Activated T-cell treated with anti-CD3 and anti-CD28 coated beads, Interleukin-2, amount 50 U/mL, for 72 hours (primary cell): ENCODE measurements at places on chromosomes 3 and 15. TPM values are rescaled to one million over a fixed set of nuclear protein-coding genes. Genes with fewer than 3 reads are reported as not detected.

LARP6 gene
- not detected for total RNA-seq

CTXND1 gene
- not detected for total RNA-seq

ZNF710 gene
- 26.6 TPM for total RNA-seq

FBXW12 gene
- not detected for total RNA-seq

TRIM42 gene
- not detected for total RNA-seq

TEX9 gene
- 1.2 TPM for total RNA-seq

NMNAT3 gene
- total RNA-seq, result 6.4 TPM

TMCO5A gene
- total RNA-seq, result not detected

CIDEC gene
- 0.65 TPM for total RNA-seq

ARL14 gene
- total RNA-seq, result not detected

CYP1A2 gene
- total RNA-seq, result not detected

ADCY5 gene
- not detected for total RNA-seq

RAD54L2 gene
- total RNA-seq, result 41.7 TPM

SLC22A14 gene
- 0.21 TPM for total RNA-seq

STXBP5L gene
- not detected for total RNA-seq

DNA sequence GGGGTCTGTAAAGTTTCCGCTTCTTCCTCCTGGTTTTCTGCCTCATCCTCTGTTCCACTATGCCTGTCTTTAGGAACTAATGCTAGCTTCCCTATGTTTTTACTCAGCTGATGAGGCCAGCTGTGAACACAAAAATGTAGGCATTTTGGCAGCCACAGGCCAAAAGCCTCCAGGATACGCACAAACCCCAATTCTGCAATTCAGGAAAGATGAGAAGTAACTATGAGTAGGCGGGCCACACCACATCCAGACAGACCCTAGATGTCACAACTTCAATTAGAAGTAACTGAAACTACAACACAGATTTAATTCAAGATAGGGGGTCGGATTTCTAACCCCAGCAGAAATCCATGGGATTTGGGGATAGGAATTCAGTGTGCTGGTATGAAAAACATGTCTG, 11.9 kb downstream of the CA12 start:
- peaks cover 6% of the 10 kb centered on the region for H3K27me3 ChIP-seq
- H3K4me1 ChIP-seq, result peaks cover 41% of the 10 kb centered on the region
- H3K27ac ChIP-seq, result no peak overlapping the region
- no peak for DNase-seq
- no peak overlapping the region for H3K4me3 ChIP-seq

DNA sequence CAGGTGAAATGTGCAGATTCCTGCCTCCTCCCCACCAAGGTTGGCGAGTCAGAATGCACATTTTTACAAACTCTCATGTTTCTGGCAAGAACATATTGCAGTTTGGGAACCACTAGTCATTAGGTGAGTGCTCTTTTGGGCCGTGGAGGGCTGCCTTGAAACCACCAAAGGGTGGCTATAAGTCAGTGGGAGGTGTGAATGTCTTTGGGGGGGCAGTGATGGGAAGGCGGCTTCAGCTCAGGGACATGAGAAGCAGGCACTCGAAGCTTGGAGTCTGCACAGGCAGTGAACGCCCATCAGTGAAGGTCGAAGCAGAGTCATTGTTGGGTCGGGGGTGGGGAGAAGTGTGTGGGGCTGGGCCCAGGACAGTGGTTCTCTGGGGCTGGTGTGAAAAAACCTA, 1.1 kb downstream of the NOX5 start:
- no peak overlapping the region for H3K4me3 ChIP-seq
- no peaks in the 10 kb centered on the region for H3K4me1 ChIP-seq
- H3K27me3 ChIP-seq, result peaks cover 20% of the 10 kb centered on the region
- H3K36me3 ChIP-seq, result no peaks in the 10 kb centered on the region

DNA sequence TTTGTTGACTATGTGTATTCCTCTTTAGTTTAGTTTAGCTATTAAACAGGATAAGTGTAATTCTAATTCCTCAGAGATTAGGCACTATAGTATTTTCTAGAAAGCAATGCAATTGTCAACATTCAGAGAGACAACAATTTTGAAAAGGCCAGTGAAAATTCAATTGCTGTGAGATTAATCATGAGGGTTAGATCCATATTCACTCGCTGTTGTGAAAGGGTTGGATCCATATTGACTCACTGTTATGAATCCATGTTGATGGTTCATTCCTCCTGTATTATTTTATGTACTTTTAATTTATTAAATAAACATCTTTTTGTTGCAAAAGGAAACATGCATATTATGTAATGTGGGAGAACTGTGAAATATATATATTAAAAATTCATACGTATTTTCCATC, 641 bp downstream of the TRAT1 start:
- peak overlapping the region; percentile 70 for H3K27ac ChIP-seq
- DNase-seq, result no peak
- peaks cover 2% of the 10 kb centered on the region for H3K36me3 ChIP-seq
- H3K4me3 ChIP-seq, result peak overlapping the region; percentile 86

DNA sequence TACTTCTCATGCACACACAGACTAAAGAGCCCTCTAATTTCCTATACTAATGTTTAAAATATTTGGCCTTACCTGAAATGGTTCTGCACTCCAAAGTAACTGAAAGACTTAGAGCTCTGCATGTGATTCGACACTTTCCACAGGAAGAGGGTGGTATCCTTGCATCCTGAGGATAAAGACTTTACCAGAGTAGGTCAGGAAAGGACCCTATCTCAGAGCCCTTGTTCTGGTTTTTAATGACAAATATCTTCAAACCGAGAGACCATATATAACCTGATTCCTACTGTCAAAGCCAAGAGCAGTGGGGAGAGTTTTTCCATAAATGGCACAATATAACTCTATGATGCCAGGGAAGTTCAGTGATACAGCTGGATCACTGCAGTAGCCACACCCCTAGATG, at the start of gene GP5:
Gene GP5 (minus strand): TSS at position 101 of the 400 bp plus-strand sequence. CDS start 984 bp downstream, outside the sequence.
- no peak for DNase-seq
- peak within 1 kb of the TSS; percentile 87 for H3K4me3 ChIP-seq
- H3K27me3 ChIP-seq, result peaks cover 16% of the 10 kb centered on the region
- H3K4me1 ChIP-seq, result peaks cover 45% of the 10 kb centered on the region
- H3K36me3 ChIP-seq, result no peaks in the 10 kb centered on the region
- peak within 1 kb of the TSS; percentile 4 for H3K27ac ChIP-seq

DNA sequence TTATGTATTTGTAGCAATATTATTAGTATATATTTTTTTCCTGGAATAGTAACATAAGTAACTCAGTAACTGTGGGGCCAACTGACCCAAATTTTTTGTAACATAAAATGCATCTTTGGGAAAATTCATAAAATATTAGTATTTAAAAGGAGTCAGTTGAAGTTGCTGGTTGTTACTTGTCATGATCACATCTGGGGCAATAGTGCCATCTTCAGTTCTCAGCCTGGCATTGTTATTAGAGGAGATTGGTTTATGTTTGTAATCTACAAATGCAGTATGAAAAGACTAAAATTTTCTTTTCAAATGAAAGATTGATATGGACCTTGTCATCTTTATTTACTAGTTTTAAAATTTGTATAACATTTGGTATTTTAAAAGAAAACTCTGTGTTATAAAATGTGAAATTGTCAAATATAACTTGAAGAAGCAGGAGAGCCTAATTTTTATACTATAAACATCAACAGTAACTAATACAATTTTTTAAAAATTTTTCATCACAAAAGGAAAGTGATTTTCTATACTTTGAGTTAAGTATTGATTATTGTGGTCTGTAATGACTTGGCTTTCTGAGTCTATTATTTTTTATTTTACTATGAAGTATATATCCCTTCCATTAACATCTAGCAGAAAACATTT, 38.8 kb upstream of the MLF1 start:
- H3K27me3 ChIP-seq, result no peaks in the 10 kb centered on the region
- no peaks in the 10 kb centered on the region for H3K36me3 ChIP-seq
- peak; percentile 4 for DNase-seq
- no peak overlapping the region for H3K4me3 ChIP-seq
- H3K4me1 ChIP-seq, result no peaks in the 10 kb centered on the region

- H3K4me3 ChIP-seq, result no peak overlapping the region
- H3K36me3 ChIP-seq, result no peaks in the 10 kb centered on the region
- no peak overlapping the region for H3K27ac ChIP-seq
- DNase-seq, result no peak
Observed at GRCh38 chr3:57003676-57004075, 56.8 kb upstream of the SPATA12 start.

DNA sequence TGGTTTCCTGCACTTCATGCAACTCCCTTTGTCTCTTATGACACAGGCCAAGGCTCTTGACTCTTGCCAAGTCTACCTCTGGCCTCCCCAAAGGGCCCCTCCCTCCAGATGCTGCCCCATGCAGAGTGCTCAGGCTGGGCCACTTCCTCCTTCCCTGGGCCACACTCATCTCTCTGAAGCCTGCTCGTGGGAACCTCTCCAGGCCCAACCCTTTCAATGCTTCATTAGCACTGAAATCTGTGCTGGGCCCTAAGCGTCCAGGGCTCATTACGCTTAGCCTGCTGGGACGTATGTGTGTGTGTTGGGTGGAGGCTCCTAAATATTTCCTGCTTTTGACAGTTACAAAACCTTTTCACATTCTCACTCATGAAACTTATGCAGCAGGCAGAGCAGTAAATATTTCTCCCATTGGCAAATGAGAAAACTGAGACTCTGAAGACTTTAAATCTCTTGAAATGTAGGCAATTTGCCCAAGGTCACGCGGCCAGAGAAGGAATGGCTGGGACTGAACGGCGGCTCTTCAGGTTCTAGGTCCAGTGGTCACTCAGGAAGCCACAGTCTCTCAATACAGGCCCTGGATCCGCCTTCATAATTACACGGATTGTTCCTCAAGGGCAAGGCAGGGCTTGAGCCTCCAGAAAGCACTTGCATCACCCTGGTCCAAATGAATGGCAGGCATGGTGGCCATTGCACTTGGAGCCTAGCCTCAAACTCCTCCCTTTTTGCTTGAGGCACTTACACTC, 241.7 kb upstream of the HES1 start:
- DNase-seq, result no peak
- no peaks in the 10 kb centered on the region for H3K36me3 ChIP-seq
- no peaks in the 10 kb centered on the region for H3K4me1 ChIP-seq
- no peak overlapping the region for H3K4me3 ChIP-seq
- H3K27me3 ChIP-seq, result peaks cover 8% of the 10 kb centered on the region

DNA sequence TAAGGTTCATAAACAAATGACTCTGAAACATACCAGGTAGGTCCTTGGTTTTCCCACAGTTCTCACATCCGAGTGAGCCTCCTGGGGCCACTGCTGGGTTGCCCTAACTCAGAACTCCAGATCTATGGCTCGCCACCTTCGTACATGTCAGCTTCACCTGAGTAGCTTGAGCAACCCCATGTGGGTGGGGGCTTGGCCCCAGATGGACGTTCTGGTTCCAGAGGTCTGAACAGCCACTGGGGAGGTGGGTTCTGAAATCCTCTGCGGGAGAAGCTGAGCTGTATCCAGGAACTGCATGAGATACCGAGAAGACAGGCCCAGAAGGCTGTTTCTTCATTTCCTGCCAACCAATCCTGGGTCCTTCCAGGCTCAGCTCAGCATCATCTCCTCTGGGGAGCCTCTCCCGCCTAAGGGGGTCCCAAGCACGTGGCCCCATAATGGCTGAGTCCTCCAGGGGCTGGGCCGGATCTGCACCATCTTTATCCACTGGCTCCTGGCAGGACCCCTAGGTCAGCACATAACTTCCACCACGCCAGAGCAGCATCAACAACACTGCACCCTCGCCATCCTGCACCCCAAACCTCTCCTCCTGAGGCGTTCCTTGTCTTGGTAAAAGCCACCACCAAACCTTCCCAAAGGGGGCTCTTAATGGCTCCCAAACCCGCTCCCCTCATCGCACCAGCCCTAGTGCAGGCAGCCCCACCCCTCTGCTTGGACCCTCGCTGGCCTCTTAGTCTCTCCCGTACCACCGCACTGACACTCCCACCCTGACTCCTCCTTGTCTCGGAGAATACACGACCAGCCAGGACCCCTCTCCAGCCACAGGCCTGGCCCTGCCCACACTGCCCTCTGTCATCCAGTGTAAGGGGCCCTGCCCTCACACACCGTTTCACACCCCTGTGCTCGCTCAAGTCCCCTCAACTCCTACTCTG, 39.8 kb downstream of the PCSK6 start:
- DNase-seq, result no peak
- H3K27ac ChIP-seq, result no peak overlapping the region
- H3K36me3 ChIP-seq, result no peaks in the 10 kb centered on the region

GRCh38 chr3:294096-294495, 97.5 kb downstream of the CHL1 start:
- H3K27ac ChIP-seq, result no peak overlapping the region
- DNase-seq, result no peak
- H3K36me3 ChIP-seq, result no peaks in the 10 kb centered on the region
- no peaks in the 10 kb centered on the region for H3K27me3 ChIP-seq
- no peak overlapping the region for H3K4me3 ChIP-seq
- no peaks in the 10 kb centered on the region for H3K4me1 ChIP-seq

- DNase-seq, result no peak
- no peak overlapping the region for H3K27ac ChIP-seq
- no peak overlapping the region for H3K4me3 ChIP-seq
- H3K36me3 ChIP-seq, result no peaks in the 10 kb centered on the region
- H3K4me1 ChIP-seq, result no peaks in the 10 kb centered on the region
- no peaks in the 10 kb centered on the region for H3K27me3 ChIP-seq
Observed at GRCh38 chr15:52414936-52415335, 113.7 kb downstream of the MYO5A start.

DNA sequence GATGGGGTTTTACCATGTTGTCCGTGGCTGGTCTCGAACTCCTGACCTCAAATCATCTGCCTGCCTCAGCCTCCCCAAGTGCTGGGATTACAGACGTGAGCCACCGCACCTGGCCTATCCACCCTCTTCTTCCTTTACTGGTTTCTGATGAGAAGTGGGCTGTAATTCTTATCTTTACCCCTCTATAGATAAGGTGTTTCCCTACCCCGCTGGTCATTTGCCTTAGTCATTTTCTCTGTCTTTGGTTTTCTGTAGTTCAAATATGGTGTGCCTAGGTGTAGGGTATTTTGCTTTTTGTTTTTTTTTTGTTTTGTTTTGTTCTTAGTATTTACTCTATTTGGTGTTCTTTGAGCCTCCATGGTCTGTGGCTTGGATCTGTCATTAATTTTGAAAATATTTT, 41.3 kb downstream of the APBA2 start:
- no peak overlapping the region for H3K27ac ChIP-seq
- H3K4me3 ChIP-seq, result no peak overlapping the region
- no peaks in the 10 kb centered on the region for H3K27me3 ChIP-seq
- DNase-seq, result no peak
- no peaks in the 10 kb centered on the region for H3K36me3 ChIP-seq

- H3K4me1 ChIP-seq, result peaks cover 69% of the 10 kb centered on the region
- peaks cover 15% of the 10 kb centered on the region for H3K36me3 ChIP-seq
- peaks cover 91% of the 10 kb centered on the region for H3K27me3 ChIP-seq
Observed at GRCh38 chr15:76337059-76337695, 604 bp downstream of the ISL2 start.

GRCh38 chr3:53748512-53749271, 97.5 kb downstream of the CHDH start:
- no peaks in the 10 kb centered on the region for H3K36me3 ChIP-seq
- peaks cover 7% of the 10 kb centered on the region for H3K27me3 ChIP-seq
- H3K4me1 ChIP-seq, result peaks cover 37% of the 10 kb centered on the region
- H3K27ac ChIP-seq, result peak overlapping the region; percentile 78

DNA sequence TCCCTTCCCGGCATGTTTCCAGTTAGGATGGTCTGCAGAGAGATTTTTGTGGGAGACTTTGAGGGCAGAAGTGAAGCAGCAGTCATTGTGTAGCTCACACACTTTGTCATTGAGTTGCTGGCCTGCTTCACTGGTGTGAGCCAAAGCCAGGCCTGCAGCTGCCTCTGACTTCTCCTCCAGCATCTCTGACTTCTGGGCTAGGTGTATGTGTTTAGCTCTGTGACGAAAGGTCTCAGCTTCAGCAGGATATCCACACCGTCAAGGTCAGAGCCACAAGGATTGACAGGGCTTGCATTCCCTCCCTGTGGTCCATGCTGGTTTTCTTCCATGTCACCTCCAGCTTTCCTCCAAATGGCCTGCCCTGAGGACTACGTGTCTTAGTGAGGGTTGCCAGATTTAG, 57.1 kb upstream of the OSBPL11 start:
- H3K36me3 ChIP-seq, result no peaks in the 10 kb centered on the region
- no peak overlapping the region for H3K4me3 ChIP-seq
- DNase-seq, result no peak
- no peaks in the 10 kb centered on the region for H3K27me3 ChIP-seq
